ENCODE measurements at places on chromosomes 3 and 15.

DNA sequence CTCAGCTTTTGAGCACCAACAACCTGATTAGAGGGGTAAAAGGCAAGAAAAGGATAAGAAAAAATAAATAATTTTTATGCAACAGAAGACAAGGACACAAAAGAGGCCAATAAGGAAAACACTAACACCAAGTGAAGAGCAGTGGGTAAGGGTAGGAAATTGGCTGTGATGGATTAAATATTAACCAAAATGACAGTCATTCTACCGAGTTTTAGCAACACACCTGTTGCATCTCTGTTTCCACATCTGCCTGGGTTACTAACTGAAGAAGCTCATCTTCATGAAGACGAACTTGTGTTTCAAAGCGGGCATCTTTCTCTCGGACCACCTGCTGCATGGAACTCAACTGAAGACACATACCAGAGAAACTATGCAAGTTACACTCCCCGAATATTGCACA, 30.1 kb downstream of the GOLGB1 start:
- no peak for DNase-seq

DNA sequence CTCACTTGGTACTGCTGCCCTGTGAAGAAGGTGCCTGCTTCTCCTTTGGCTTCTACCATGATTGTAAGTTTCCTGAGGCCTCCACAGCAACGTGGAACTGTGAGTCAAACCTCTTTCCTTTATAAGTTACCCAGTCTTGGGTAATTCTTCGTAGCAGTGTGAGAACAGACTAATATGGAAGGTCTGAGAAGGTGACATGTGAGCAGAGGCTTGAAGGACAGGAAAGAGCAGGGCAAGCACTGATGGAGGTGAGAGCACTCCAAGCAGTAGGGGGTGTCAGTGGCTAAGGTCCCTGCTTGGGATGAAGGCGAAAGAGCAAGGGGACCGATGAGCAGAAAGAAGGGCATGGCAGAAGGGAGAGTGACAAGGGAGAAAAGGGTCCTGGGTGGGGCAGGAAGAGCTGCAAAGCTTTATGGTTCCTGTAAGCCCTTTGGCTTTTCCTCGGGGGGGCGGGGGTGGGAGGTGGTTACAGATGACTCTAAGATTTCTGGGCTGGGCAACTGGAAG, 3.5 kb downstream of the EIF4E3 start:
- no peak for DNase-seq

DNA sequence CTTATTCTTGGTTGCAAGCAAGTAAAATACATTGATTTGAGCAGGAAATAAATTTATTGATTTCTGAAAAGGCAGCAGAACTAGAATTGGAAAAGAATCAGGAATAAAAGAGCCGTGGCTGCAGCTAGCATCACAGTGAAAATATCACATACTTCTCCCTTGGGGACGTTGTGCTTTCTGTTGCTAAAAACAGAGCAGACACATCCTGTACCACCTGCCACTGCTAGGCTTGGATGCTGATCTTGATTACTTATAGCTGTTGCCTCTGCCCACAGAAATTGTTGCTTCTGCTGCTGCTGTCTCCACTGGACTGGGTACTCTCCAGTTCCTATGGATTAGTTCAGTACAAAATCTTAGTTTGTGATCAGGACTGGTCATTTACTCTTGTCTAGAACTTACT, 283.8 kb downstream of the C3orf38 start:
- DNase-seq, result peak; percentile 96

GRCh38 chr3:65448120-65448519, 590.6 kb downstream of the MAGI1 start:
- DNase-seq, result no peak

DNA sequence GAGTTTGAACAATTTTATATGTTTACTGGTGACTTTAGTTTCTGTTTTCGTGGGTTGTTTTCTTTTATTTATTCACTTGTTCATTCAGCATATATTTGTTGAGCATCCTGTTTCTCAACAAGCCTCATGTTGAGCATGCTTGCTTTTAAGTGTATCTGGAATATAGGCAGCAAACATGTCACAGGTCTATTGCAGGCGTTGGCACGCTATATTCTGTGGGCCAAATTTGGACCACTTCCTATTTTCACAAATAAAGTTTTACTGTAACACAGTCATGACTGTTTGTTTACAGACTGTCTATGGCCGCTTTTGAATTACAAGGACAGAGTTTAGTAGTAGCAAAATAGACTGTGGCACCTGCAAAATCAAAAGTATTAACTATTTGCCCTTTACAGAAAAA, 89.6 kb downstream of the THRB start:
- DNase-seq, result no peak

- DNase-seq, result peak; percentile 42
These were observed 17.3 kb downstream of the ZBTB38 start for GRCh38 chr3:141385406-141386125.

DNA sequence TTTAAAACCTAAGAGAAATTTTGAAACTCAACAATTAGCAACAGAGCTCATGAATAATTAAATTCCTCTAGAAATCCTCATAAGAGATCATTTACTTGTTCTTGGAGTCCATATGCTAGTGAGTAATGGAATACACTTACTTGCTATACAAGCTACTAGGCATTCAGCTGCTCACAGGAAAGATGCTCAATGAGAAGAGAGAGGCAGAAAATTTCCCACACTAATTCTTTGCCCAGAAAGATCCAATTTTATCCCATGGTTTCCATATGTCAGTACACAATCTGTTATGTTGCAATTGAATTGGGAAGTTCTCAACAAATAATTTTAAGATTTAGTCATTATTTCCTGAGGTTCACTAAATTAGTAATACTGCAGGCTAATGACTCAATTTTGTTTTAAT, 310.4 kb downstream of the RYR3 start:
- no peak for DNase-seq

GRCh38 chr3:187705164-187705563, 2.8 kb upstream of the RTP2 start:
- DNase-seq, result no peak

DNA sequence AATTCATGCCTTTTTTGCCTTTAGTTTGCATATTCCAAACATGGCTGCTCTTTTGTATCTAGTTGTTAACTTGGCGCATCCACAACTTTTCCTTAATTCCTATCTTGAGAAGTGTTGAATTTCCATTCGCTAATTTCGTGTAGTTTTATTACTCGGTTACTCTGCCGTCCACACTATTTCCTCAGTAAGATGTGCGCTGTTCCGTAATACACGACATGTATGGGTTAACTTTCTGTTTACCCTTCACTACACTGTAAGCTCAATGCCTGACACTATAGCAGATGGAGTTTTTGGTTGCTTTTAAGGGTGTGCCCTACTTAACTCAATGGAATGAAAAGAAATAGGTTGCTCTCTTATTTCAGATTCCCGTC, 724 bp downstream of the RPSA start:
- DNase-seq, result no peak

DNA sequence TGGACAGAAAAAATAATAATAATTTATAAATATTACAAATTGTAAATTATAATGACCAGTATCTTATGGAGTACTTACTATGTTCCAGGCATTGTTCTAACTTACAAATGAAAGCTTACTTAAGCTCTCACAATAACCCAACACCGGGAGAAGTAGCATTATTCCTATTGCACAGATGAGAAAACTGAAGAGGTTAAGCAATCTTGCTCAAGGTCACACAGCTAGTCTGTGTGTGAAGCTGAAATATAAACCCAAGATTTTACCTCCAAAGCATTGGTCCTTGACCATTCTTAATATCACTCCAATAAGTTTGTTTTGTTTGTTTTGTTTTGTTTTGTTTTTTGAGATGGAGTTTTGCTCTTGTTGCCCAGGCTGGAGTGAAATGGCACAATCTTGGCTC, 43.1 kb downstream of the GBE1 start:
- DNase-seq, result no peak

- no peak for DNase-seq
These were observed 5.5 kb downstream of the DAZL start for GRCh38 chr3:16599694-16600093.

DNA sequence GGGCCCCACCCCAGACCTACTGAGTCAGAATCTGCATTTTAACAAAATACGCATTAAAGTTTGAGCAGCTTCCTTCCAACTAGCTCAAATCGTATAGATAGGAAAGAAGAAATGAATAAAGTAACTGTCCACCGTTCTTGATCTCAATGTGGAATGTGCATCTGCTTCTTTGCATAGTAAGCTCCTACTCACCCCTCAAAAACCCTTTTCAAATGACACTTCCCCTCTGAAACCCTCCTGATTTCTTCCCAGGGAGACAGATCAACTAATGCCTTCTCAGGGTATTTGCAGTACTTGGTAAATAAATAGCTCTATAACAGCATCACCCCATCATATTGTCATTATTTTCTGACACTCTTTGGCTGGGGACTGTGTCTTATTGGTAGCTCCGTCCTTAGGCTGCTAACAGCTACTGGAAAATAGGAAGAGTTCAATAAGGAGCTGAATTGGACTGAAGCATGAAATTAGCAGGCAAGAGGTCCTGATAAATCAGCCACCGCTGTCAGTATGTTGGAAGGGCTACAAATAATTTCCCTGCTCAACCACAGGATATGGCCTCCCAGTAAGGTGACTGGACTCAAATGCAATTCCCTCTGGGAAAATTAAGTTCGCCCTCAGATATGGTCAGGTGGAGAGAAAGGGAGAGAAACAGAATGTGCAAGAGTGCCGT, 10.2 kb downstream of the OXTR start:
- DNase-seq, result no peak

DNA sequence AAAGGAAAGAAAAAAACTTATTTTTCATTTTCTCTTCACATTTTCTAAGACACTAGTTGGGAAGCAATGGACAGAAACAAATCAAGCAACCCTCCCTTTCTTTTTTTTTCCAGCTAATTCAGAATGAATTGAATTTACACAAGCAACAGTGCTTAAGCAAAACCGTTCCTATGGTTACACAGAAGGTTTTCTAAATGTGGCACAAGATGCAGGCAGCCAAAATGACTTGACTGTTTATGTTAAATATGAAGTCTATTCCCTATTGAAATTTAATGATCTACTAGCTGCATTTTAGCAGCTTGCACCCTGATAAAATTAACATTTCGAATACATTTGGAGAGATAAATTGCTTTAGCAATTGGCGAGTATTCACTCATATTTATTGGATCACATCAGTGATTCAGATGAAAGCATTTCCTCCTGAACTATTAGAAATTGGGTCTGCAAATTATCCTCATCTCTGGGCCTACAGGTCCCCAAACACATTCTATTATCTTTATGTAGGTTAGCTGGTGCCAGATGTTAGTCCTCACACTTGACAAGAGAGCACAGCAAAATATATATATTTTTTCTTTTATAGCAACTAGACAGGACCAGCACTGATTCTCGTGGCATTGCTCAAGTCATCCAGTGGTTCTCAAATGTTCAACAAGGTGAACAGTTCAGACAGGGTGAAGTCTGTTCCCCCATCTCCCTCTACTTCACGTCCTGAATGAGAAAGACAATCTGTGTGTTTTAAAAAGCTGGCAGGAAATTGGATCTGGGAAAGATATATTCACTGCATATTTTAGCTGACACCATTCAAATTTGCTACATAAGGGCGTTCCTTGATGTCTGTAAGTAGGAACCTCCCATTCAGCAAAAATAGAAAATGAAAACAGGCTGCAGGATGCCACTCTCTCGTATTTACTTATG, 463.6 kb upstream of the KCNMB2 start:
- DNase-seq, result no peak

DNA sequence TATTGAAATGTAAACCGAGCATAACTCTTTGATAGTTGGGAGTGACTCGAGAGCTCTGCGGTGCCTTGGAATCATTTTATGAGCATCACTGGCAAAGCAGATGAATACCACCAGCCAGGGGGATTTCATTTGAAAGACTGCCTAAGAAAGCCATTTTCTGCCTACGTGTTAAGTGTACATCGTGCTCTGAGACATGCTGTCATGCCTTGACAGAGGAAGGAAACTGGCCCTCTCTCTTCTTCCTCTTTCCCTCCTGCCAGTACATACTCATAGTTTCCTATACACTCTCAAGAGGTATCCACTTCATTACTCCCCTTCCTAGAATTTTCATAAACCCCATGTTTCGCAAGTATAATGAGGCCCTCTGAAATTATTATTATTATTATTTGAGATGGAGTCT, 8.8 kb downstream of the BCL2A1 start:
- no peak for DNase-seq

GRCh38 chr3:129280183-129280582, 1.5 kb downstream of the HMCES start:
- DNase-seq, result no peak

DNA sequence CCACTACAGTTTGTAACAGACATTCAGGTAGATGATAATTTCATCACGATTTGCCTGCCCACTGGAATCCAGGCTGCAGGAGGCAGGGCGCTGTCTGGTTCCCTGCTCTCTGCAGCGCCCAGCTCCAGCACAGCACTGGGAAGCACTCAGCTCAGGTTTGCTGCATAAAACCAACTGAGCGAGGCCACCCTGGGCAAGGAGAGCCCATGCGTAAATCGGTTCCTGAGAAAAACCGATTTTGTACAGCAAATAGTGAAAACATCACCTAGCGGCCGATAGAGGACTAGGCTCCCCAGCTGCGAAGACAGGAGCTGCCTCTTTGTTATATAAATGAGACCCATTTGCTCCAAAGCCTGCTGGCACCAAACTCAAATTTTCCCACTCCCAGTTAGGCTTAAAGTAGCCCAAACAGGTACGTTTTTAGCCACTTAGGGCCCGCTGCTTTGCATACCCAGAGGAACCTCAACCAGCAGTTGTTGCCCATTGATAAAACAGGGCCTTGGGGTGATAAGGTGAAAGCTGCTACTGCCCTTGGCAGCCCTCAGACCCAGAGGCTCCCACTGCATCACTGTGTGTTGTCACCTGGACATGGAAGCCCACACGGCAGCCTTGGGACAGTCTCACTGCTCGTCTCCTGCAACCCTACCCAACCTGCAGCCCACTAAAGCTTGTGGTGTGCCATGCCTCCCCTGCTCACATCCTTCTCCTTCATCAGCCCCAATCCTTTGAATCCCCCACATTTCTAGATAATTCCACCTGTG, 47.5 kb downstream of the ALDH1L1 start:
- peak; percentile 35 for DNase-seq

DNA sequence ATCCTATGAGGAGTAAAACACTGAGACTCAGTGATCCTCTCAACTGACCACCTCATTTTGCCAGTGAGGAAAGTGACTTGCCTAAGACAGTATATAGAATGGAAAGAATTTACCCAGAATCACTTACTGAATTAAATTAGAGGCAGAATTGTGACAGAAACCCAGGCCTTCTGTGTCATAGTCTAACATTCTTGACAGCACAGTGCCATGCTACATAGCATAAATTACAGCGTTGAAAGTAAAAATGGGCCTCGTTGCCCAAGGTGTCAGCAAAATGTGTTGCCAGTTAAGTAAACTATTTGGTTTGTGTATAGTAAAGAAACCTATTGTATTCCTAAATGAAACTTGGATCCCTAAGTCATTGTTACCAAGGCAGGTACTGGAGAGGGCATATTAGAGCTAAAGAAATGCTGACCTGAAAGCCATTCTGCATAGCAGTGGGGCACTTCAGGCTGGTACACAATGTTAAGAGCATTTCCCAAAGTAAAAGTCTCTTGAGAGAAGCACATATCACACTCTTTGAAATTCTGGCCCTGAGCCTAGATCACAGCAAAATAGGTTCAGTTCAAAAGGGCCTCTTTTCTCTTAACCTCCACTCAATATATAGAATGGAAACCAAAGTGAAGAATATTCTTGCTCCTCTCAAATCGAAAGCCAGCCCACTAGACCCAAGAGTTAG, 53.8 kb downstream of the HMG20A start:
- DNase-seq, result no peak

- DNase-seq, result no peak
These were observed 14.7 kb upstream of the SECISBP2L start for GRCh38 chr15:49060710-49061495.

- DNase-seq, result no peak
These were observed 35.7 kb downstream of the CCNB2 start for GRCh38 chr15:59140422-59141226.
